ENCODE measurements at places on chromosomes 3 and 15. TPM values are rescaled to one million over a fixed set of nuclear protein-coding genes. Genes with fewer than 3 reads are reported as not detected.

GRCh38 chr15:77692614-77693013 lies 59.9 kb upstream of the LINGO1 start:
- H3K36me3 ChIP-seq: no peaks in the 10 kb centered on the region
- H3K4me1 ChIP-seq: no peaks in the 10 kb centered on the region
- no peak for DNase-seq
- H3K27me3 ChIP-seq: no peaks in the 10 kb centered on the region
- no peak overlapping the region for H3K4me3 ChIP-seq

The PROS1 gene
- 147 TPM for total RNA-seq

The KCNMB2 gene
- 4.6 TPM for total RNA-seq

- H3K27ac ChIP-seq: no peak overlapping the region
- no peak for DNase-seq
- no peaks in the 10 kb centered on the region for H3K27me3 ChIP-seq
- H3K4me1 ChIP-seq: no peaks in the 10 kb centered on the region
These were observed 222.3 kb upstream of the EIF1B start for GRCh38 chr3:40086890-40087883.

DNA sequence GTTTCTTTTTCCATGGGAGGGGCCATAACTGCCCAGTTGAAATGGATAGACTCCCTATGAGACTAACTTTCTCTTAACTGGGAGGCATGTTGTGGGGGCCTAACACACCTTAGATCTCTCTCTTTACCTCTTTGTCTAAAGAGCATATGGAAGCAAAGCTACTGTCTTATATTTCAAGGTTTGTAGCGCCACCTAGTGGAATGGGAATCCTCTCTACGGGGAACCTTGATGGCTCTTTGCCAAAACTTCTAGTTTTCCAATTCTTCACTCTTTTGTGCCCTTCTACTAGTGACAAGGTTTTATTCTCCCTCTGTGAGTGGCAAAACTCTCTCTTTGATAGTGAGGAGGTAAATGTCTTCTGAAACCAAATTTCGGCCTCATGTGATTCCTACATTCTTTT lies 1030.4 kb upstream of the CADM2 start:
- no peak overlapping the region for H3K27ac ChIP-seq
- H3K27me3 ChIP-seq: no peaks in the 10 kb centered on the region
- H3K4me3 ChIP-seq: no peak overlapping the region

The C2CD4A gene
- total RNA-seq: not detected

The CASR gene
- total RNA-seq: not detected

The IGF2BP2 gene
- 15.6 TPM for total RNA-seq

DNA sequence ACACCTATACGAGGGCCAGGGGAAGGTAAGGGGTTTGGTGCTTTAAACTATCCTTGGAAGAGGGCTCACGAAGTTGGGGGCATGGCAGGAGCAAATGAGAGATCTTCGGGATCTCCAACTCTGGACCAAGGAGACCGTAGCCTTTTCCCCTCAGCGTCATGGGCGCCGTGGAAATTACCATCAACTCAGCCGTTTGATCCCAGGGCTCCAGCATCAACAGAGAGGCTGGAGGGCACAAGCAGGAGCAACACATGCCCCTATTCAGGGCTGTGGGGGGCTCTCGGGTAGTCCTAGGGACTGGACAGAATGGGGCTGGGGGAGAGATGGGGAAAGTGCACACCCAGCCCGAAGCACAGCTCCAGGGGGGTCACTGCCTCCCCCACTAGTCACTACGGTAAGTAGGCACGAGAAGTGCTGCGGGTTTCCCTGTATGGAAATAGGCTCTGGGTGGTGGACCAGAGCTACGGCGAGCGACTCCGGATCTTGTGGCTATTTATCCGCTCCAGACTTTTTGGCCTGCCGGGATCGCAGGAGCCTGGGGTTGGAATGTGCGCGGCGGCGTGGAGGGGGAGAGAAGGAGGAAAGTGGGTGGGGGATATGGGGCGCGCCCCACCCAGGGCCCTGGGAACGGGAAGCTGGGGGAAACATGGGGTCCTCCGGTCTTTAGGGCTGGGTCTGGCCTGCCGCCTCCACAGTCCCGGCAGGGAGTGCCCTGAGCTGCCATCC lies 539 bp upstream of the LAMB2 start:
- H3K36me3 ChIP-seq: peaks cover 27% of the 10 kb centered on the region
- H3K27me3 ChIP-seq: no peaks in the 10 kb centered on the region
- DNase-seq: peak; percentile 88

GRCh38 chr3:11629716-11630115 lies 14.0 kb downstream of the VGLL4 start:
- DNase-seq: no peak
- H3K36me3 ChIP-seq: no peaks in the 10 kb centered on the region
- H3K4me3 ChIP-seq: no peak overlapping the region

The NOX5 gene
- not detected for total RNA-seq

The AMT gene
- total RNA-seq: 25.0 TPM

GRCh38 chr3:60585918-60586317 lies 665.3 kb downstream of the FHIT start:
- H3K4me3 ChIP-seq: no peak overlapping the region
- DNase-seq: no peak
- peaks cover 7% of the 10 kb centered on the region for H3K4me1 ChIP-seq
- H3K36me3 ChIP-seq: no peaks in the 10 kb centered on the region
- no peak overlapping the region for H3K27ac ChIP-seq
- no peaks in the 10 kb centered on the region for H3K27me3 ChIP-seq

DNA sequence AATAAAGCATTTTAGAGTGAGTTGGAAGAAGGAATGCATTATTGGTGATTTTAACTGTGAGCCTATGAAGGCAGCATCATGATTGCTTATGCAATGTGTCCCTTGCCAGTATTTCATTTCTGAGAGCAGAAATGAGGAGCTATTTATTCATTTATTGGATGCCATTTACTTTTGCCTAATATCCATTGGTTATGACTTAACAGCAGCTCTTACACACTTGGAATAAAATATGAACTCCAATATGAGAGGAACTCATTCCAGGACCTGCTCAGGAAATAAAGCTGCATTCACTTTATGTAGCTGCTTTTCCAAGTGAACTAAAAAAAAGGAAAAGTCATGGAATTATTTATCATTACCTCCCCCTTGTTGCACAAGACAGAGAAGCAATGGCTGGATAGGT lies 280.1 kb downstream of the LRTM1 start:
- H3K27me3 ChIP-seq: no peaks in the 10 kb centered on the region
- no peaks in the 10 kb centered on the region for H3K36me3 ChIP-seq
- no peaks in the 10 kb centered on the region for H3K4me1 ChIP-seq
- DNase-seq: no peak
- H3K27ac ChIP-seq: no peak overlapping the region

The PCBP4 gene
- 59.1 TPM for total RNA-seq

GRCh38 chr15:74917676-74918075 lies 11.0 kb upstream of the FAM219B start:
- no peak overlapping the region for H3K27ac ChIP-seq
- H3K4me1 ChIP-seq: no peaks in the 10 kb centered on the region
- no peaks in the 10 kb centered on the region for H3K27me3 ChIP-seq
- H3K4me3 ChIP-seq: no peak overlapping the region

The FRMD4B gene
- 30.3 TPM for total RNA-seq

GRCh38 chr3:28667646-28668621 lies 319.3 kb upstream of the AZI2 start:
- peak; percentile 22 for DNase-seq
- no peak overlapping the region for H3K4me3 ChIP-seq
- peak overlapping the region; percentile 61 for H3K27ac ChIP-seq
- no peaks in the 10 kb centered on the region for H3K36me3 ChIP-seq

GRCh38 chr3:131091768-131092167 lies 65.1 kb downstream of the NEK11 start:
- H3K27me3 ChIP-seq: no peaks in the 10 kb centered on the region
- DNase-seq: no peak
- no peaks in the 10 kb centered on the region for H3K4me1 ChIP-seq
- no peak overlapping the region for H3K4me3 ChIP-seq

- H3K4me1 ChIP-seq: peaks cover 7% of the 10 kb centered on the region
- H3K27me3 ChIP-seq: no peaks in the 10 kb centered on the region
- DNase-seq: no peak
- H3K27ac ChIP-seq: no peak overlapping the region
These were observed 4.1 kb upstream of the UTS2B start for GRCh38 chr3:191334346-191334893.

The ALPK3 gene
- total RNA-seq: 268 TPM

The THRB gene
- 32.8 TPM for total RNA-seq

The SLC22A14 gene
- total RNA-seq: not detected

GRCh38 chr15:31974855-31975829 lies 55.2 kb upstream of the CHRNA7 start:
- no peak overlapping the region for H3K27ac ChIP-seq
- H3K27me3 ChIP-seq: peaks cover 39% of the 10 kb centered on the region
- no peaks in the 10 kb centered on the region for H3K36me3 ChIP-seq
- no peak for DNase-seq
- peak overlapping the region; percentile 22 for H3K4me3 ChIP-seq
- peaks cover 10% of the 10 kb centered on the region for H3K4me1 ChIP-seq

- no peak for DNase-seq
- H3K27me3 ChIP-seq: no peaks in the 10 kb centered on the region
- no peaks in the 10 kb centered on the region for H3K36me3 ChIP-seq
- H3K4me1 ChIP-seq: peaks cover 2% of the 10 kb centered on the region
- no peak overlapping the region for H3K4me3 ChIP-seq
- H3K27ac ChIP-seq: no peak overlapping the region
These were observed 43.5 kb downstream of the IDH2 start for GRCh38 chr15:90058775-90059174.

- no peak for DNase-seq
- H3K27ac ChIP-seq: no peak overlapping the region
- no peaks in the 10 kb centered on the region for H3K36me3 ChIP-seq
- H3K4me3 ChIP-seq: no peak overlapping the region
- H3K4me1 ChIP-seq: peaks cover 8% of the 10 kb centered on the region
These were observed 489.1 kb upstream of the CFAP20DC start for GRCh38 chr3:59538753-59539432.

DNA sequence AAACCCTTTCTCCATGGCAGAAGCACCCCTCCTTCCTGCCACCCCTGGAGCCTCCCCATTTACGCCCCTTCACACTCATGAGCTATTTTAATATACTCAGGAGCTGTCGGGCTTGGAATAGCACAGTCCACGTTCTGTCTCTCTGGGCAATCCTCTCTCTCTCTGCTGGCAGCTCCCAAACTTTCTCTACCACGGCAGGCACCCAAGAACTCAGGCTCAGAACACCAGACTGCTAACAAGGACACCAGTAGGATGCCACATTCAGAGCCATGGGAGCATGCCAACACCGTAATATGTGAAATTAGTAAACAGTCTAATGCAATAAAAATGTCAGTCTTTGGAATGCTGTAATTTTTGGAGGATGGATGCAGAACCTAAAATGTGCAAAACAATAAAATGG lies 19.3 kb downstream of the TNFAIP8L3 start:
- H3K4me3 ChIP-seq: no peak overlapping the region
- peaks cover 13% of the 10 kb centered on the region for H3K4me1 ChIP-seq
- H3K27ac ChIP-seq: peak overlapping the region; percentile 65
- no peak for DNase-seq
- H3K27me3 ChIP-seq: no peaks in the 10 kb centered on the region

The C3orf80 gene
- 0.40 TPM for total RNA-seq

GRCh38 chr3:122063908-122064307 lies 8.7 kb downstream of the CD86 start:
- H3K36me3 ChIP-seq: no peaks in the 10 kb centered on the region
- H3K4me3 ChIP-seq: no peak overlapping the region
- H3K27me3 ChIP-seq: no peaks in the 10 kb centered on the region
- no peaks in the 10 kb centered on the region for H3K4me1 ChIP-seq
- no peak overlapping the region for H3K27ac ChIP-seq
- no peak for DNase-seq

GRCh38 chr3:159126261-159127020 lies 324.6 kb downstream of the MFSD1 start:
- H3K27me3 ChIP-seq: no peaks in the 10 kb centered on the region
- no peak overlapping the region for H3K4me3 ChIP-seq
- no peak overlapping the region for H3K27ac ChIP-seq
- no peaks in the 10 kb centered on the region for H3K36me3 ChIP-seq
- DNase-seq: no peak
- no peaks in the 10 kb centered on the region for H3K4me1 ChIP-seq

The CCDC13 gene
- total RNA-seq: 0.77 TPM

The LRRC34 gene
- 1.3 TPM for total RNA-seq

GRCh38 chr3:129827765-129828164 lies 65.7 kb downstream of the TMCC1 start:
- no peaks in the 10 kb centered on the region for H3K36me3 ChIP-seq
- no peak overlapping the region for H3K27ac ChIP-seq
- no peak overlapping the region for H3K4me3 ChIP-seq
- H3K4me1 ChIP-seq: peaks cover 21% of the 10 kb centered on the region
- no peaks in the 10 kb centered on the region for H3K27me3 ChIP-seq

GRCh38 chr15:91196768-91197167 lies 96.7 kb downstream of the SV2B start:
- no peaks in the 10 kb centered on the region for H3K36me3 ChIP-seq
- no peak overlapping the region for H3K27ac ChIP-seq
- no peaks in the 10 kb centered on the region for H3K4me1 ChIP-seq
- no peak overlapping the region for H3K4me3 ChIP-seq
- H3K27me3 ChIP-seq: no peaks in the 10 kb centered on the region

GRCh38 chr3:142779591-142779990 lies 55.8 kb downstream of the TRPC1 start:
- DNase-seq: no peak
- H3K4me1 ChIP-seq: no peaks in the 10 kb centered on the region
- H3K36me3 ChIP-seq: peaks cover 22% of the 10 kb centered on the region
- no peaks in the 10 kb centered on the region for H3K27me3 ChIP-seq
- no peak overlapping the region for H3K27ac ChIP-seq

DNA sequence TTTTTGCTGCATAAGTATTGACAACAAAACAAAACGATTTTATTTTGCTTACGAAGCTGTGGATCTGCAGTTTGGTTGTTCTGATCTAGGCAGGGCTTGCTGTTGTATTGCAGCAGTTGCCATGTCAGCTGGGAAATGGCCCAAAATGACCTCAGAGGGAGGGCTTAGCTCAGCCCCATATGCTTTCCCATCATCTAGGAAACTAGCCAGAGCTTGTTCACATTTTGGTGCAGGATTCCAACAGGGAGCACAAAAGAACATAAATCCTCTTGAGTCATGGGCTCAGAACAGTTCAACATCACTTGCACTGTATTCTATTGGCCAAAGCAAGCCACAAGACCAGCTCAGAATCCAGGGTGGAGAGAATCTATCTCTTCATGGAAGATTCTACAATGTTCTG lies 42.2 kb upstream of the ROBO2 start:
- H3K36me3 ChIP-seq: no peaks in the 10 kb centered on the region
- DNase-seq: no peak
- H3K4me1 ChIP-seq: no peaks in the 10 kb centered on the region

- DNase-seq: peak; percentile 85
- H3K27ac ChIP-seq: peak overlapping the region; percentile 77
- H3K27me3 ChIP-seq: no peaks in the 10 kb centered on the region
- no peak overlapping the region for H3K4me3 ChIP-seq
- H3K4me1 ChIP-seq: peaks cover 43% of the 10 kb centered on the region
- no peaks in the 10 kb centered on the region for H3K36me3 ChIP-seq
These were observed 46.5 kb downstream of the PTPN9 start for GRCh38 chr15:75532413-75533250.
